Stimulated activated CD4-positive, alpha-beta T cell treated with anti-CD3 and anti-CD28 coated beads, Interleukin-15, amount 100 ng/mL, for 1 hour (primary cell): ENCODE measurements at places on chromosomes 11 and 22.

- no peak for DNase-seq
Measured at GRCh38 chr11:64373598-64373974, 14.6 kb downstream of the RPS6KA4 start.

DNA sequence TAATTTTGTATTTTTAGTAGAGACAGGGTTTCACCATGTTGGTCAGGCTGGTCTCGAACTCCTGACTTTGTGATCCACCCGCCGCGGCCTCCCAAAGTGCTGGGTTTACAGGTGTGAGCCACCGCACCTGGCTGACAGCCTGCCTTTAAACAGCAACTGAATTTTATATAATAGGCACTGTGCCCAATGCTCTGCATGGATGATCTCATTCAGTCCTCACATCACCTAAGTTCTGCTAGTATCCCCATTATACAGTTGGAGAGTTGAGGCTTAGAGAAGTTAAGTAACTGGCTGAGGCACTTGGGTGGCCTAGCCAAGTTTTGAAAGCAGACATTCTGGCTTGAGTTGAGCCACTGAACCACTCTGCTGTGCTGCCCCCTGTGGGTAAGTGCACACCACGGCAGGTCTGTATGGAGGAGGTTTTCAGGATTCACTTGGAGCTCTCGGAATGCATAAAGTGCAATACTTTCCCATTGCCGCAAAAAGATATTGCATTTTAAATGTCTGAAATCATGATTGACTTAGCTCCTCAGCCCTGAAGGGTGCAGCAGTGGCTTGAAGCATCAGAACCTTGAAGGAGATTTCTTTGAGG lies 112.4 kb downstream of the LDLRAD3 start:
- no peak for DNase-seq

- DNase-seq = no peak
Measured at GRCh38 chr22:46126853-46127385, 23.4 kb upstream of the PPARA start.

GRCh38 chr22:27880778-27881394 lies 38.2 kb downstream of the PITPNB start:
- no peak for DNase-seq

GRCh38 chr11:75907906-75908527 lies 93.0 kb downstream of the UVRAG start:
- DNase-seq = no peak

- DNase-seq = no peak
Measured at GRCh38 chr11:35419184-35419829, at the start of gene SLC1A2. TSS of gene SLC1A2 (minus strand) at chr11:35419558. CDS start at chr11:35418966, 592 bp downstream.
